ENCODE measurements at places on chromosomes 3 and 15.

DNA sequence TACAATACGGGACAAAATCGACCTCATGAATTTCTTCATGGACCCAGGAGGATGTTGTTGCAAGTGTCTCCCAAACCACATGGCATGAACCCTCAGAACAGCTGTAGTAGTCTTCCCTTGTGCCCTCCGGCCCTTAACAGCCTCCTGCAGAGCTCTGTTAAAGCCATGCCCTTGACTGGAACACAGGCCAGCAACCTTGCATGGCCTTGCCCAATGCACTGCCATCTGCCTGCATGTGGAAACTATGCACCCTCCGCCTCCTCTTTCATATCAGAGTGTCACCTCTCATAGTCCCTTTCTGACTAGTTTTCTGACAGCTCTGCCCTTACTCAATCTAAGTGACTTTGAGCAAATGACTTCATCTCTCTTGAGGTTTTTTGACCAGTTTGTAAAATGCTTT is 39.4 kb upstream of the TRIM71 start:
- no peak for DNase-seq

- DNase-seq: no peak
Measured at GRCh38 chr15:95715906-95716656, 614.4 kb upstream of the NR2F2 start.

GRCh38 chr3:24088782-24089181 is 143.7 kb downstream of the NR1D2 start:
- DNase-seq: peak; percentile 39

DNA sequence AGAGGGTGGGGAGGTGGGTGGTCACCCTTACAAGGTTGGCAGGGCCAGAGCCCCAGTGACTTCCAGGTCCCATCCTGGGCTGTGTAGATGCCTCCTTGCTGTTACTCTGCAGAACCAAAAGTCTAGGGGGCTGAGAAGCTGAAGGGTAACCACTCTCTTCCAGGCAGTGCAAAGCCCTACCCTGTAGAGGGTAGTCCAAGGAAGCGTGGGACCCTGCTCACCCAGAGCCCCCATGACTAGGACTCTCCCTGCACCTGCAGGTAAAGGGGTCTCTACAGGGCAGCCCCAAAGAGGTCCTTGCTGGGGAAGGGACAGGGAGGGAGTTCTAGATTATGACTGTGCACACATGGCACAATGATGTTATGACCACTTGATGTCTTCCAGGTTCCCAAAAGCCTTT is 14.2 kb downstream of the GHRL start:
- DNase-seq: no peak

DNA sequence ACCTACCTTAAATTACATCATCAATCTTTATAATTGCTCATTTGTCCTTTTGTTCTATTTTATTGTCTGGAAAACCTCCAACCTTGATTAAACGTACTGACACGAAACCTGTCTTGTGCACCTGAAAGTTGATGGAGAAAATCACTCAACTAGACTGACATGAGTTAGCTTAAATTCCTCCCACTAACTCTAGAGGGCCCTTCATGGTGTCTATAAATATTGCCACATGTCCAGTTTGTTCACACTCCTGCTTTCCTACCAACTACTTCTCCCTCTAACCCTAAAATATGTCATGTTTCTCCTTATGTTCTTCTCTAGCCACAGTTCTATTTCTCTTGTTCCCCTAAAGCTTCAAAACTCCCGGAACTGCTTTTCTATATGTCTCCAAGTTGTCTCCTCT is 59.8 kb upstream of the SGO1 start:
- DNase-seq: no peak

- DNase-seq: no peak
Measured at GRCh38 chr3:72953325-72953956, 43.2 kb upstream of the PPP4R2 start.

DNA sequence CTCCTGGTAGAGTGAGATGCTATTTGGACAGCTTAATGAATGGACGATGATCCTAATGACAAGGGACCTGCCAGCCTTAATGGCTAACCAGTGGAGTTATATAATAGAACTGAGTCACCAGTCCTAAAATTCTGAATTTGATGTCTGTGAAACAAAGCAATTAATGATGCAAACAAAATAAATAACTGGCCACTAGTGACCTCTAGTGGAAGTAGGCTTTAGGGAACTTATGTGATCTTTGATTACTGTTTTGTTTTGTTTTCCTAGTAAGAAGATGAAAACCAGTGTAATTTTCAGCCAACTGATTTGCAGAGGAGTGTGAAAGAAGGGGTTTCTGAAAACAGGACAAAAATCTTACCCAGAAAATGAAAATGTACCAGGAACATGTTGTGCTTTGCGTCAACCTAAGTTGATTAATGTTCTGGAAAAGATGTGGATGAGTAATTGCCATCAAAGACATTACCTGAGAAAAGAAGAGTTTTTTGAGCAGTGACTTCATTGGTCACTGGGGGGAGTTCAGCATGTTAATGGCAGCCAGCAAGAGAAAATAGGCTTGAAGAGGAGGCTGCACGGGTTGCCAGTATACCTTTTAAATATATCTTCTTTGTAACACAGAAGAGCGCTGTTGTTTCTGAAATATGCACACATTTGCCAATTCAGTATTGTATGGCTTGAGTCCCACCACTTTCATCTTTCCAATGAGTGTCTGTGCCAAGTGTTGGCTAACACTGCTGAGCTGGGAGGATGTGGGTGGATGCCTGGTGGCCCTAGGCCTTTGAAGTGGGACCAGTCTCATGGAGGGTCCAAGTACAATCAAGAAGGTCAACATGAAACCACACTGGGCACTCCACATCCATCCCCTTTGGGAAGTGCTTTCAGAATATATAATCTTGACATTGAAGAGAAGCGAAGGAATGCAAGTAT is 9.3 kb downstream of the VEPH1 start:
- peak; percentile 55 for DNase-seq

DNA sequence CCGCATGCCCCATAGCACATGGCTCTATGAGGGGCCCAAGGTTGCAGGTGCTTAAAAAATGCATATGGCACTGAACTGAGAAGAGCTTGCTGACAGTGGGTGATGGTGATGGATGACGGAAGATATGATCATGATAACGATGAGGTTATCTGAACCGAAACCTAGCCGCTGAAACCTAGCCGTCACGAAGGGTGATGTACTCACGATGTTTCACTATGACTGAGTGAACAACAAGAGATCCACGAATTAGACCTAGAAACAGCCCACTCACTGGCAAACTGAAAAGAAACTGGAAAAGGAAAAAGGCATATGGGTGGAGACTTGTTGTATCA is 57.6 kb upstream of the BCL6 start:
- no peak for DNase-seq

DNA sequence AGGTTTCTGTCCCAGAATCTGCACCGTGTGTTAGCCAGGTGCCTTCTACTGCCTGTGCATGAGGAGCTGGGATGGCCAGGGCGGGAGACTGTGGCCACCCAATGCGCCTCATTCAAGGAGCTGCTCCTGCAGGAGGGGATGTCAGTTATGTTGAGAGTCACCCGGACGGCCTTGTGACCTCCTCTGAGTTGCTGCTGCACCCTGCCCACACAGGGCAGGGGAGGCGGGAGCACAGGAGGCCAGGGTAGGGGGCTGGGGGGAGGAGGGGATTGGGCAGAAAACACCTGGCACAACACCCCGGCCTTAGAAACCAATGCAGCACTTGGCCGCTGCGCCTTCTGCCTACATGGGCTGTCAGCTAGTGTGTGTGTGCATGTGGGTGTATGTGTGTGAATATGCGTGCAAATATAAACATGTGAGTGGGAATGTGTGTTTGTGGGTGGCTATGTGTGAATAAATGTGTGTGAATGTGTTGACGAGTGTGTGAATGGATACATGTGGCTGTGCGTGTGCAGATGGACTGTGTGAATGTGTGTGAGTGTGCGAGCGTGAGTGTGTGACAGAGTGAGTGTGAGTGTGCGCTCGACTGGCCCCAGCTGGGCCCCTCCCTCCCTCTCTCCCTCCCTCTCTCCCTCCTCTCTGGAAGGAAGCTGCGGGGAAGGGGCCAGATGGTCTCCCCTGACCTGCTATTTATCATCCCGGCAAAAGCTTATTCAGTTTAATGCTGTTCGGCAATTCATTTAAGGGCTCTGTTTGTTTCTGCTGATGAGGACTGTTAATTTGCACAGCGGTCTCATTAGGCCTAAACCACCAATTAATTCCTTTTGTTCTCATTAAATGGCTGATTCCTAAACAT is 106.9 kb downstream of the TLE3 start:
- no peak for DNase-seq

GRCh38 chr3:152671446-152672319 is 163.2 kb upstream of the P2RY1 start:
- DNase-seq: no peak

- no peak for DNase-seq
Measured at GRCh38 chr3:47376393-47376792, 4.4 kb upstream of the PTPN23 start.

- peak; percentile 79 for DNase-seq
Measured at GRCh38 chr3:72938471-72939265, 50.8 kb downstream of the GXYLT2 start.

GRCh38 chr3:80696280-80696679 is 928.5 kb upstream of the ROBO1 start:
- no peak for DNase-seq

- DNase-seq: peak; percentile 67
Measured at GRCh38 chr3:168249550-168250414, 154.1 kb upstream of the GOLIM4 start.

DNA sequence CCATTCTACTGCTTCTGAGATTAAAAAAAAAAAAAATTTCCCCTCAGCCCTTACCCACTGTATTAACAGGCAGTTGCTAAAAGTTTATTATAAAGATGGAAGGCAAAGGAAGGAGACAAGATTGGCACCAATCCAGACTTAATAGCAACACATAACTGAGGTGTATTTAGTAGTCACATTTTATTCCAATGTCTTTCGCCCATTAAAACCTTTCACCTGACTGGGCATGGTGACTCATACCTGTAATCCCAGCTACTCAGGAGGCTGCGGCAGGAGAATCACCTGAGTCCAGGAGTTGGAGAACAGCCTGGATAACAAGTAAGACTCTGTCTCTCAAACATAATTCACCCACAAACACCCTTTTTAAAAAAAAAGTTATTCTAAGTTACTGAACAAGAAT is 4.4 kb downstream of the ACAP2 start:
- no peak for DNase-seq

DNA sequence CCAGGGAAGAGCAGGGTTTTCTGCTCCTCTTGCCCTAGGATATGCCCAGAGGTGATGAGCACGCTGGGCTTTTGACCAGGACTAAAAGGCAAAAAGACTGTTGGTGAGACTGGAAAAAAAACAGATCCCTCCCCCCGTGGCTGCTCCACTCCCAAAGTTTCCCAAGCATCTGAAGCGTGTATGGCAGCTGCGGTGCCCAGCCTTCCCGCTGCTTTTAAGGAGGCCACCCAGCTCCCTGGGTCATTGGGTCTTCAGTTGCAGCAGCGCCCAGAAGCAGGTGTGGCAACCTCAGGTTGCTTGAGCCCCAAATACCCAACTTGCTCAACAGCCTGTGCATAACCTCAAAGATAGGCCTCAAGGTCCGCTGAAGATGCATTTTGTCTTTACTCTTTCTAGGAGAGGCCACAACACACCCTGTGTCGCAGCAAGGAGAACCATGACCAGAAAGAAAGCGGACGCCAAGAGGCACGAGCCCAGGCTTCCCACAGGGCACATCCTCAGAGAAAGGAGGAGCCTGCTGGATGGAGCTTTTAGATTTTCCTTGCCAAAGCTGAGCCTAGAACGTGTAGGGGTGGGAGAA is 2.0 kb downstream of the SRGAP3 start:
- DNase-seq: no peak

DNA sequence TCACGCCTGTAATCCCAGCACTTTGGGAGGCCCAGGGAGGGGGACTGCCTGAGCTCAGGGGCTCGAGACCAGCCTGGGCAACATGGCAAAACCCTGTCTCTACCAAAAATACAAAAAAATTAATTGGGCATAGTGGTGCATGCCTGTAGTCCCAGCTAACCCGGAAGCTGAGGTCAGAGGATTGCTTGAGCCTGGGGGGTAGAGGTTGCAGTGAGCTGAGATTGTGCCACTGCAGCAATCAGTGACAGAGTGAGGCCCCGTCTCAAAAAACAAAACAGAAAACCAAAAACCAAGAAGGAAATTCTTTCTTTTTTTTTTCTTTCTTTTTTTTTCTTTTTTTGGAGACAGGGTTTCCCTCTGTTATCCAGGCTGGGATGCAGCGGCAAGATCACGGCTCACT is 3.5 kb downstream of the SPATA12 start:
- DNase-seq: no peak

- no peak for DNase-seq
Measured at GRCh38 chr15:95097361-95097760, 866.0 kb downstream of the MCTP2 start.

DNA sequence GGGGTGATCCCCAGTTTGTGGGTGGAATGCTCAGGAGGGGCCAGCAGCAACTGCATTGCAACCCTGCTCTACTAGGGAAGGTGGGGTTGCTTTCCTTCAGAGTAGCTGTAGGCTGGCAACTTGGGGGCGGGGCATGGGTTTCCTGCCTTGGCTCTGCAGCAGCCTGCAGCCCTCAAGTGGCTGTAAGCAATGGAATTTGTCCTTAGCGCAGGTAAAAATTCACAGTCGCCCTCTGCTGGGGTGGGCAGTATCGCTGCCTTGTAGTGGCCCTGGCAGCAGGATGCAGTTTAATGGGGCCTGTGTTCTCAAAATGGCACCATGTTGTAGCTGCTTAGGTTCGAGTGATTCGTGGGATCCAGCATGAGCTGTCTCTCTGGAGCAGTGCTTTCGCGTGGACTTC is 29.8 kb downstream of the STT3B start:
- no peak for DNase-seq

GRCh38 chr3:185763347-185764005 is 61.4 kb downstream of the IGF2BP2 start:
- DNase-seq: no peak

GRCh38 chr3:128598884-128599664 is 51.5 kb downstream of the RPN1 start:
- DNase-seq: no peak

DNA sequence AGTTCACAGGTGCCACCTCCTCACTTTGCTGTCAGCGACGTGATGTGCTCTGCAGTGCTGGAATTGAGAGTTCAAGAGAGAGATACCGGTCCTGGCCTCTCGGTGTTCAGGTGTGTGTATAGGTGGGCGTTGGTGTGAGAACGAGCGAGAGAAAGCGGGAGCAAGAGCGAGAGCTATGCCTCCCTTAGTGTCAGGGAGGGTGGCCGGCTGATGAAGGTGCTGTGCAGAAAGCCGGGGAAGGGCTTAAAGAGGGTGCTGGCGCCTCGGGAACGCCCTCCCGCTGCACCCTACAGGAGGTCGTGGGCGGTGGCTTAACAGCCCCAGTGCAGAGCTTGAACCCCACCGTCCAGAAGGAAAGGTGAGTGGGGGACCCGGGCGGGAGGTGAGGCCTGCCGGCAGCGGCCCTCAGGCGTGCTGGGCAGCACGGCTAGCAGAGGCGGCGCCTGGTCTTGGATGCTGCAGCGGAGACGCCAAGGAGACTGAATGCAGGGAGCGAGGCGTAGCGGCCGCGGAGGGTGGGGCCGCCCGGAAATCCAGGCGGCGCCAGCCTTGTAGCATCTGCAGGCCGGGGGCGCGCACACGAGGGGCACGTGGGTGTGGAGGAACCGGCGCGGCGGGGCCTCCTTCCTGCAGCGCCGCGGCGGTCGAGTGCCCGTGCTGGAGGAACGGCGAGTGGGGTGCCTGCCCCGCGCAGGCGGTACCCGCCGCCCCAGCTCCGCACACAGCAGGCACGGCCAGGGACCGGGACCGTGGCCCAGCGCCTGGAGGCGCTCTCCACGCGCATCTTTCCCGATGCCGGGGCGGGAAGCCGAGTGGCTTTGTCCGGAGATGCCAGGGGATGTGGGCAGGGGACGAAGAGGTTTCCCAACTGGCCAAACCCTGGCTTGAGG is 246.8 kb upstream of the TOPAZ1 start:
- no peak for DNase-seq
